ENCODE measurements at places on chromosomes 16 and 17. TPM values are rescaled to one million over a fixed set of nuclear protein-coding genes. Genes with fewer than 3 reads are reported as not detected.

DNA sequence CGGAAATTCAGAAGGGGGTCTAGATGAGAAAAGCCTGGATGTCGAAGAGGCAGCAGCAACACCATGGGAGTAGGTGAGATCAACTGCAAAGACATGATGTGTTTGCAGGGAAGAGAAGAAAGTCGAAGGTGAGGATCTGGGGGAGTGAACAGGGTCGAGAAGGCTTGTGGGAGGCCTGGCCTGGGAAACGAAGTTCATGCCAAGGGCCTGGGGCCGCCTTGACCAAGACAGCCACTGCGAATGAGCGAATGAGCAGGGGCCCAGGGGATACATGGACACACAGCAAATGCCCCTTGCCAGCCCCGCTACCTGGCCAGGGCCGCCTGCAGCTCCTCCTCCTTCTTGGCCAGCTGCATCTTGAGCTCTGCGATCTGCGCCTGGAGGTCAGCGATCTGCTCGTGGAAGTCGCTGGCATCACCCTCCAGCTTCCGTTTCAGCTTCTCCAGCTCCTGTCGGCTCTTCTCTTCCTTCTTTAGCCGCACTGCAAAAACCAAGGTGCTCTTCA lies 87.1 kb downstream of the NDE1 start:
- H3K4me1 ChIP-seq = peaks cover 7% of the 10 kb centered on the region
- no peak overlapping the region for H3K27ac ChIP-seq
- peaks cover 78% of the 10 kb centered on the region for H3K36me3 ChIP-seq
- DNase-seq = no peak
- H3K4me3 ChIP-seq = no peak overlapping the region

GRCh38 chr16:54444851-54445458 lies 158.4 kb upstream of the IRX3 start:
- H3K27me3 ChIP-seq = peaks cover 3% of the 10 kb centered on the region
- H3K27ac ChIP-seq = no peak overlapping the region
- no peak overlapping the region for H3K4me3 ChIP-seq

GRCh38 chr16:77555791-77556190 lies 121.0 kb upstream of the ADAMTS18 start:
- no peak overlapping the region for H3K27ac ChIP-seq
- peaks cover 7% of the 10 kb centered on the region for H3K27me3 ChIP-seq
- H3K4me1 ChIP-seq = no peaks in the 10 kb centered on the region
- H3K36me3 ChIP-seq = no peaks in the 10 kb centered on the region

GRCh38 chr16:88558457-88559442 lies 11.5 kb upstream of the ZC3H18 start:
- peaks cover 4% of the 10 kb centered on the region for H3K27me3 ChIP-seq
- no peaks in the 10 kb centered on the region for H3K36me3 ChIP-seq
- no peak for DNase-seq
- no peak overlapping the region for H3K27ac ChIP-seq
- no peak overlapping the region for H3K4me3 ChIP-seq

Gene ASPHD1
- not detected for total RNA-seq

DNA sequence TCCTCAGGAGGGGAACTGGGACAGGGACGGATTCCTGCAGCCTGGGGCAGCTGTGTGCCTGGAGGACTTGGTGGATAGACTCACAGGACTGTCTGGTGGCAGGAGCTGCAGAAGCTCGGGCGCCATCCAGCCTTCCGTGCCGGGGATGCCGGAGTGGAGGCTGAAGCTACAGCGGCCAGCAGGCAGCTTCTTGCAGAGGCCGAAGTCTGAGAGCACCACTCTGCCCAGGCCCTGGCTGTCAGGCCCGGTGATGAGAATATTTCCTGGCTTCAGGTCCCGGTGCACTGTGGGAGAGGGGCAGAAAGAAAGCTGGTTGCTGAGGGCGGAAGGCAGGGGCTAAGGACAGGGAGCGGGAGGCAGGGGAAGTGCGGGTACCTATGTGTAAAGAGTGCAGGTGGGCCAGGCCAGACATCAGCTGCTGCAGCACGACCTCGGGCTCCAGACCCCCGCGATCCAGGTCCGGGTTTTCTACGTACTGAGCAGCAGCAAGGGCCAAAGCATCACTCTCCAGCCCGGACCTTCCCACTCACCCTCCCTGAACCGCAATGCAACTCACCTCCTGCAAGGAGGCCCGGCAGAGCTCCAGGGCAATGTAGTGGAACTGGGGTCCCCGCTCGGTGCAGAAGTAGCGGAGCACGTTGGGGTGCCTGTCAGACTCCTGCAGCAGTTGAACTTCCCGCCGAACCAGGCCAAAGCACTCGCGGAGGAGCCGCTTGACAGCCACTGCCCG lies 16.1 kb downstream of the PLK1 start:
- peak overlapping the region; percentile 64 for H3K4me3 ChIP-seq
- H3K36me3 ChIP-seq = peaks cover 2% of the 10 kb centered on the region
- peaks cover 8% of the 10 kb centered on the region for H3K4me1 ChIP-seq
- DNase-seq = no peak

Gene CAMTA2
- 58.7 TPM for total RNA-seq

Gene TMEM98
- total RNA-seq = not detected

DNA sequence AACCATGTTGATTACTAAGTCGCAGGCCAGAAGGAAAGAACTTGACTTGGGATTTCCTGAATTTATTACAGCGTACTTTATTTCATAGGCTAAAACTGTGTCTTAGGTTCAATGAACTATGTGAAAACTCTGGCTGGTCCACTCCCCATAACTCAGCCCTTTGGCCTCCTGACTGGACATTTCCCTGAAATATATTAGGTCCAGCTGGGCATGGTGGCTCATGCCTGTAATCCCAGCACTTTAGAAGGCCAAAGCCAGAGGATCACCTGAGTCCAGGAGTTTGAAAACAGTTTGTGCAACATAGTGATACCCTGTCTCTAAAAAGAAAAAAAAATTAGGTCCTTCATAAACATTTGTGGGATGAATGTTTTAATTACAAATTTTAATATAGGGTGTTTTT lies 97.0 kb downstream of the CYLD start:
- peaks cover 20% of the 10 kb centered on the region for H3K27me3 ChIP-seq
- peaks cover 11% of the 10 kb centered on the region for H3K4me1 ChIP-seq
- H3K27ac ChIP-seq = no peak overlapping the region
- no peak for DNase-seq
- H3K4me3 ChIP-seq = no peak overlapping the region
- H3K36me3 ChIP-seq = no peaks in the 10 kb centered on the region

Measured in naive thymus-derived CD8-positive, alpha-beta T cell (primary cell).